ENCODE measurements at places on chromosomes 2 and 18.

GRCh38 chr2:105674859-105675541, 69.7 kb upstream of the NCK2 start:
- DNase-seq, result no peak

DNA sequence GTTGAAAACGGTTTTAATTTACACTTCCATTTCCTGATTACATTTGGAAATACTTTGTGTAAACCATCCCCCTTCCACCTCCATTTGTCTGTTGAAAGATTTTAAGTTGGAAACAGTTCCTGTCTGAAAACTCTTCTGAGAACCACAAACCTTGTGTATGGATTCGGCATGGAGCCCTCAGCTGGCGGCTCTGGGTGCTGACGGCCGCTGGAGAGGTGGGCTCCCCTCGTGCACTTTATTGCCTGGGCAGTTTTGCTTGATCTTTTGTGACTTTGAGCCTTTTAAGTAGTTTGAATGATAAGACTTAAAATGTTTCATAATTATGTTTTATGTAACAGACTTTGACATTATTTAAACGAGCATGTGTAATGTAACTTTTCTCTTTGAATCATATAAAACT, 11.1 kb downstream of the KLF11 start:
- DNase-seq, result no peak

- no peak for DNase-seq
Measured at GRCh38 chr2:236947294-236947693, 138.4 kb upstream of the COPS8 start.

GRCh38 chr2:181128199-181128598, 147.8 kb downstream of the UBE2E3 start:
- no peak for DNase-seq

- DNase-seq, result peak; percentile 83
Measured at GRCh38 chr2:28821295-28821958, 10.8 kb downstream of the SPDYA start.

GRCh38 chr2:156423674-156424282, 12.4 kb upstream of the GPD2 start:
- DNase-seq, result no peak

GRCh38 chr2:106097038-106098000, 96.8 kb downstream of the UXS1 start:
- no peak for DNase-seq

- DNase-seq, result no peak
Measured at GRCh38 chr18:54938506-54938905, 20.8 kb downstream of the CCDC68 start.

- DNase-seq, result no peak
Measured at GRCh38 chr2:73870084-73870483, 22.7 kb upstream of the ACTG2 start.

GRCh38 chr18:33833842-33834241, 255.8 kb downstream of the ASXL3 start:
- no peak for DNase-seq

- no peak for DNase-seq
Measured at GRCh38 chr2:43553341-43553855, 42.4 kb downstream of the THADA start.

- DNase-seq, result no peak
Measured at GRCh38 chr2:127193164-127193966, 26.7 kb downstream of the CYP27C1 start.

DNA sequence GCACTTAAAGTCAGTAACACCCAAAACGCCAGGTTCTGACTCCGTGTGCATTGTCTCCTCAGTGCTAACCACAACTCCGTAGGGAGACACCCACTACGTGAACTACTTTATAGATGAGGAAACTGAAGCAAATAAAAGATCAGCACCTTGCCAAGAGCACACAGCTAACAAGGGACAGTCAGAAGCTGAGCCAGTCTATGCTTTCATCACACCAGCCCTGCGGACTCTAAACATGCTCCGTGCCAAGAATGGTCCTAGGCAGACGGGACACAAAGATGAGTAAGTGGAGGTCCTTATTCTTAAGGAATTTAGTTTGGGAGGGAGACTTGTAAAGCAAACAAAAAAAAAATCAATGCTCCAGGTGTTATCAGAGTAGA, 9.6 kb downstream of the MBOAT2 start:
- DNase-seq, result no peak

- no peak for DNase-seq
Measured at GRCh38 chr2:116109471-116109870, 1667.0 kb downstream of the DPP10 start.

- no peak for DNase-seq
Measured at GRCh38 chr18:34061226-34061625, 163.5 kb downstream of the NOL4 start.

- DNase-seq, result peak; percentile 37
Measured at GRCh38 chr18:48838921-48839818, 111.6 kb downstream of the SMAD7 start.

DNA sequence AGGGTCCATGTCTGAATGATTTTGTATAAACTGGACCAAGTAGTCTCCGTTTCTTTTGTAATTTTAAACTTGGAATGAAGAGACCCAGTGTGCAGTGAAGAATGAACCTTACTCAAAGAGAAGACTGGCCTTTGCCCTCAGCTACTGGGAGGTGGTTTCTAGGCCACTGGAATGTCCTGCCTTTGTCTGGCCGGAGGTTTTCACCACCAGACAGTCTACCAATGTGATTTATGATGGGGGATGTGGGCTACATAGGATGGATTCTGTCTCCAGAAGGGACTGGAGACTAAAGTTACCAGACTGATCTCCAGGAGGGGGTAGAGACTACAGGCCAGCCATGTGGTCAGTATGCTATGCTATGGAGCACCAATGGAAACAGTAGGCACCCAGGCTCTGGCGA, 42.8 kb upstream of the RAB31 start:
- DNase-seq, result no peak

- DNase-seq, result no peak
Measured at GRCh38 chr2:233556881-233557736, 9.5 kb downstream of the USP40 start.

Data from trophoblast cell (in vitro differentiated cells and primary cell).